NCI-H69 (cell line): ENCODE measurements at places on chromosomes 3 and 15.

DNA sequence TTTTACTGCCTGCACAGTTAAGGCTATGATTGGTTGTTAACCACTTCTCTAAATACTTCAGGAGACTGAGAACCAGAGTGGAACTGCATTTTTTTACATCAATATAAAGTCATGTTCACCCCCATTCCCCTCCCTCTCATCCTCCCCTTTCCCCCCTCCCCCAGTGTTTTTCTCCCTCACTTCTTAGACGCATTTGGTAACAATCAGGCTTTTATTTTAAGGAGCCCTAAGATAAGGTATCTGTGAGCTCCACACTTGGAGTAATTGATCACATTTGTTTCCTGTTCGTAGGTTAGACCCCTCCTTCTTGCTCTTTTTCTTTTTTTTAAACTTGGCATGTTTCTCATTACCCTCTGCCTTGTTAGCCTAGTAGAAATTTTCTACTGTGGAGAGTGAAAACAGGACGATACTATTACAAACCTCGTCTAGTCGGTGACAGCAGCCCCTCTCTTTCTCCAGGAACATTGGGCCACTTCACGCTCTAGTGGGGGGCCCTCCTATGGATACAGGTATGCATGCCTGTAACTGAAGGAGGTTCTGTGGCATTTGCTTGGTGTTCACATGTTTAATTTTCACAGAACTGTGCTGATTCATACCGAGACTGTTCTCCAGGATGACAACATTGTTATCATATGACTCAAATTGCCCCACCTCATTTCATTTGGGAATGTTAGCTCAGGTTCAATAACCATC is 314.4 kb downstream of the MECOM start:
- DNase-seq, result no peak

DNA sequence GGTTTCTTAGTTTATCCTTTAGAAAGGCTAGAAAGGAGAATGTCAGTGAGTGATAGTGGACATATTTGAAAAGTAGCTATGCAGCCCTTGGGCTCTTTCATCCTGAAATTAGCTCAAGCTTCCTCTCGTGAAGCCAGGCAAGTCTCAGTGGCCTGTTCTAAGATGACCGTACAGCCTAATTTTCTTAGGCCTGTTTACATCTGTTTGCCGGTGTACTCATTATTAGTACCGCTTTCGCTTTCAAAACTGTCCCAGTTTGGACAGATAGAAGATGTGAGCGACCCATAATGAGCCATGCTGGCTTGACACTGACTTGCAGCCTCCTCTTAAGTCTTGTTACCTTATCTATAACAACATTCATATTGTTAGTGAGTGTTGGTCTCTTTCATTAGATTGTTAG is 5.7 kb upstream of the ARL14 start:
- DNase-seq, result no peak

DNA sequence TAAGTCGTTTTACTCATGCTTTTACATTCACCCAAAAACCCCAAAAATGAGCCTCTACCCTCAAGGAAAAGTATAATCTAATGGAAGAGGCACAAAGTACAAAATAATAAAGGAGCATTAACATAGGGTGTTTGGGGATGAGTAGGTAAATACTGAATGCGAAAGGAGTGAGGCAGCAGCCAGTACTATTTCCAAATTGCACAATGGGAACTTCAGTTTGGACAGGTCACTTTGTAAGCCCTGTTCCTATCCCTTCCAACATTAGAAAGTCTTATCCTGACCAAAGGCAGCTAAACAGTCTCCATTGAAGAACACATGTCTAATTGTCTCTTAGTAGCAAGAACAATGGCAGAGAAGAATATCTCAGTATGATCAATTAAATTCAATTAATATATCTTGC is 728.3 kb downstream of the GBE1 start:
- DNase-seq, result no peak

DNA sequence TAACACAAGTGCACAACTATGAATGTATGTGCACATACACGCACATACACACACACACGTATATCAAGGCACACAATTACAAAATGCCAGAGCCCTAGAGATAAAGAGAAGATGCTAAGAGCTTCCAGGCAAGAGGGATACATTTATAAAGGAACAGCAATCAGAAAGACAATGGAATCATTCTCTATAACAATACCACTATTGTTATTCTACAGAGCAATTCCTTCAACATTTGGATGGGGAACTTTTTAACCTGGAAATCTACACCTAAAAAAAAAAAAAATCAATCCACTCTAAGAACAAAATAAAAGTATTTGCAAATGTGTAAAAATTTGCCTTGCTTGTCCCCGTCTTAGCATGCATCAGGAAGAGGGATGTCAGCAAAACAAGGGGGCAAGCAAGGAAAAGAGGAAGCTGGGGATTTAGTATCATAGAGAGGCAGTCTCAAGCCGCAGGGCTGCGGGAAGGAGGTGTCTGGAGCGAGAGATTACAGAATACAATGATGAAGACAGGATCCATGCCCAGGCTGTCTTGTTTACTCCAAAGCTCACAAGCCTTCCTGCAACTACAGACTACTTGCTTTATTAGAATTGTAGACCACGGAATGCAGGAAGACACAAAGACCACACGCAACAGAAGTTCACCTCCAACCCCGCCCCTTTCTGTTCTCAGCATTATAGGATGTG is 220.2 kb downstream of the NTRK3 start:
- no peak for DNase-seq

DNA sequence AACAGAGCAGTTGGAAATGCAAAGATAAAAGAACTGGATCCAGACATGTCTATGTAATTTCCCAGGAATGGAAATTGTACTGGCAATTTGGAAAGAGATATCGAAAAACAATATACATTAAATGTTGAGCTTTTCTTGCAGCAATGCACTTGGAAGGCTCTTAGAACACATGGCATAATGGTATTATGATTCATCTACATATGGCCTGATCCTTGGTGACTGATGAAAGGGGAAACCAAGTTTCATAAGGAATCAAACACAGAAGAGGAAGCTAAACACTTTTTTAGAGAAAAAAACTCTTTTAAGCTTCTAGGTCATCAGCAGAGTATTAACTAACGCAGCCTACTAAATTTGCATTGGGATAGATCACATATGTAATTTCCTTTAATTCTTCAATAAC is 12.4 kb upstream of the GREM1 start:
- no peak for DNase-seq

- DNase-seq, result peak; percentile 84
Measured at GRCh38 chr3:63386568-63386967, 108.5 kb downstream of the SYNPR start.

DNA sequence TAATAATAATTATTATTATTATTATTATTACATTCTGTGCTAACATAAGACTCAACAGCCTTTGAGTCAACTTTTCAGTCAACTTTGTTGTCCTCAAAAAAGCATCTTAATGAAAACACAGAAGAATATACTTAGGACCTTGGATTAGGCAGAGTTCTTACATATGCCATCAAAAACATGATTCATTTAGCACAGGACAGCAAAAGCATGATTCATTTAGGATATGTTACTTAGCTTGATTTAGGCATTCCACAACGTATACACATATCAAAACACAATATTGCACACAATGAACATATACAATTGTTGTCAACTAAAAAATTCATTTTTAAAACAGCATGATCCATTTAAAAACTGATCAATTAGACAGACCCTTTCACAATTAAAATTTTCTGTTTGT is 213.0 kb downstream of the FMN1 start:
- no peak for DNase-seq

- DNase-seq, result no peak
Measured at GRCh38 chr3:181455276-181455675, 256.4 kb upstream of the SOX2 start.

DNA sequence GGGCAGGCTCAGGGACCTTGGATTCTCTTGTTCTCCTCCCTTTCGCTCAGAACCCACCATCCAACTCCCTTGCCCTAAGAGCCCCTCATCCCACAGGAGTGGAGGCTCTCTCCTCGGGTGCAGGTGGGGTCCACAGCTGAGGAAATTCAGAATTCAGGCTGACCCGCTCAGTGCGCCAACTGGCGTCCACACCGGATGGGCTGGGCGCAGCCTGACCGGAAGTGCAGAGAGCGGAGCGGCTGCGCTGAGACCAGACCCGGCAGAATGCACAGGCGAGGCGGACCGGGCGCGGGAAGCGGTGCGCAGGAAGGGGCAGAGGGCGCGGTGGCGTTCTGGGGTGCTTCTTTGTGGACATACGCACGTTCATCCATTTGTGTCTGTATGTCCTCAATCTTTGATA is 210.4 kb upstream of the NDN start:
- DNase-seq, result no peak

GRCh38 chr15:48352474-48353072 is 21.3 kb downstream of the DUT start:
- peak; percentile 88 for DNase-seq

DNA sequence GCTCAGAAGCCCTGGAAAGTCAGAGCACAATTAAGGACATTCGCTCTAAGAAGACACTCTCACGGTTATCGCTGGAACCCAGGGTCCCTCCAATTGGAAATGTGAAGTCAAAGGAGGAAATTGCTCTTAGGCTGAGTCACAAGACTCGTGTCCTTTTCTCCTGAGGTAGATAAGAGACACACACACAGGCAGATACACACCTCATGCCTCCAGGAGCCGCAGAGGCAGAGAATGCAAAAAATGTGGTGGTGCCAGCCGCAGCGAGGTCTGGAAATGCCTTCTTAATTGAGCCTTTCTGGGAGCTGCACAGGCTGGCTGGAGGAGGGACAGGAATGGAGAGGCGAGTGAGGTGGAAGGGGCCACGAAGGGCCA is 189.3 kb downstream of the OPA1 start:
- no peak for DNase-seq

GRCh38 chr3:36633060-36633459 is 131.3 kb downstream of the DCLK3 start:
- no peak for DNase-seq

GRCh38 chr15:33149919-33150318 is 44.6 kb downstream of the FMN1 start:
- DNase-seq, result no peak

DNA sequence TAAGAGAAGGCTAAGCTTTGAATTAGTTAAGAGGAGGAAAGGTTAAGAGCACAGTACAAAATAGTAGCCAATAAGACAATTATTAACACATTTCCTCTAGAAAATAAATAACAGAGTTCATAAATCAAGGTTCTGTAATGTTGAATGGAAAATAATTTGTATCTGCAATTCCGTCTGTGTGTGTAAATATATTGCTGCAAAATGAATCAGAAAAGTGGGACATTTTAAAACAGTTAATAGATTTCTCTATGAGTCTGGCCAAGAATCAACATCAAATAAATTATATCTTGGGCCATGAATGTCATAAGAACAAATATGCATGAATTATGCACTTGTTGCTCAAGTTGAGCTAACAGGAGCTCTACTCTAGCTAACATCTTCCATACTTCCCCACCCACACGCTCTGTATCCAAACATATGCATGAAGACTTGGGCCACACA is 14.2 kb upstream of the SUCNR1 start:
- DNase-seq, result peak; percentile 5

- peak; percentile 71 for DNase-seq
Measured at GRCh38 chr15:59174835-59175831, 31.5 kb upstream of the LDHAL6B start.

GRCh38 chr3:97974996-97975395 is 2.8 kb upstream of the RIOX2 start:
- DNase-seq, result no peak

DNA sequence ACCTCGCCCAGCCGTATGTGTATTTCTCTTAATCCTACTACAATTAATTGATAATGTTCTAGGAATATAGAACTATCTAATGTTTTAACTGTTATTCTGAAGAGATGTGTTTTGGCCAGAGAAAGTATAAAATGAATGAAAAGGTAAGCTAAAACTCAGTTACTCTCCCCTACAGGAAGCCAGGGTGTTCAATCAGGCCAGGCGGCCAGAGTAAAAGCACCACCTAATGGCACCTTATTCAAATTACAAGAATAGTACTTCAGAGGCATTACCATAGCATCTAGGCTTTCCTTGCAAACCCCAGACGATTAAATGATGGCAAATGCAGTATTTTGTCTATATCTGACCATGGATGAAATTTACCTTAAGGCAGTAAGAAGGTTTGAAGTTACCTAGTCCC is 10.4 kb downstream of the SLC12A8 start:
- DNase-seq, result no peak

GRCh38 chr3:184804801-184805200 is 7.2 kb upstream of the VPS8 start:
- DNase-seq, result no peak

DNA sequence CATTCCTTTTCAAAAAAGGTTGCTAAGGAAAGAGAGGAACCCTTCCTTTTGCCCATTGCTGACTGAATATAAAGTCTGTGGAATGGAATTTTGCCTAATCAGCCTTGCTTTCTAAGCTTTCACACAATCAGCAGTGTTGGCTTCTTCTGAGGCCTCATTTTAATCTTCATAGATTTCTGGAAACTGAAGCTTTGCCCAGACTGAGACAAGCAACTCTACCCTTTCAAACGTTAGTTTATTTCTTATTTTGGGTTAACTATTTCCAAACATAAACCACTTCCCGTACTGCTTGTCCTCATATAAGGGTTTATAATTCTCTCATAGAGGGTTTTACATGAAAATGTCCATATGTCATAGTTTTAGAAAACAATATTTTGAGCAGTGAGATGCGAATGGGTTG is 82.9 kb downstream of the NR1D2 start:
- no peak for DNase-seq

DNA sequence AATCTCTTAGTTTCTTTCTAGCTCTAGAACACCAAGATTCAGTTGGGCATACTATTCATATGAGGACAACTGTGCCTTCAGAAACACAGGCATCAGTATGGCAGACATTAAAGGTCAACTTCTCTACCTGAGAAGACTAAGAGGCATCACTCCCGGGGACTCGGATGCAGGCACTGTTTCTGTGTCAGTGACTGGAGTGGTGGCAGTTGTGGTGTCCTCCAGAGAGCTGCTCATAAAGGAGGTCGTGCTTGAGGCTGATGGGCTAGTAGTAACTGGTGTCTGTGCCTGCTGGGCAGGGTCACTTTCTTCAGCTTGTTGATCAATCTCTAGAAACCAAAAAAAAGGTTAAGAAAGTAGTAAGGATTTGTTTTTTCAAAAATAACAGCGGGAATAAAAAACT is 75.2 kb downstream of the FBXL22 start:
- no peak for DNase-seq

DNA sequence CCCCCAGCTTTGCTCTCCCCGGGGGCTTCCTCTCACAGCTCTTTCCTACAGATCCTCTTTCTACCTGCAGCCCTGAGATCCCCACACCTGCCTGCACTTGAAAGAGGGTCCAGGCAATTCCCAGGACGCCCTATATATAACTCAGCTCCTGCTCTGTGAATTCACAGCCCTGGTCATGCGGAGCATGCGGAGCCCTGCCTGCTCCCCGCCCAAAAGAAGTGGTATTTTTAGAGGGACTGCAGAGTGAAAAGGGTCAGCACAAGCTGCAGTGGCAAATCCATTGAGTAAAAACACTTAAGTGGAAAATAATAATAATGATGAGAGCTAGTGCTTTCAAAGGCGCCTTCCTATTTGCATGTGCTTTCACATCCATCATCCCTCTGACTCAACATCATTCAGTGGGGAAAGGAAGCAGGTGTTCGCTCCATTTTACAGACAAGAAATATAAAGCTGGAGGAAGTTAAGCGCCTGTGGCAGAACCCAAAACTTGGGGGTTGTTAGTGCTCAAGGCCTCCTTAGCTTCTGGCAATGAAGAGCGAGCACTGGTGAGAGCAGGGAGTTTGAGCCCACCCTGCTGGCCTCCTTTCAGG is 76.3 kb upstream of the LIPC start:
- peak; percentile 35 for DNase-seq
